ENCODE measurements at places on chromosomes 5 and 9.
A peak's percentile ranks its signal among the peaks of the same experiment; 100 is the strongest.

DNA sequence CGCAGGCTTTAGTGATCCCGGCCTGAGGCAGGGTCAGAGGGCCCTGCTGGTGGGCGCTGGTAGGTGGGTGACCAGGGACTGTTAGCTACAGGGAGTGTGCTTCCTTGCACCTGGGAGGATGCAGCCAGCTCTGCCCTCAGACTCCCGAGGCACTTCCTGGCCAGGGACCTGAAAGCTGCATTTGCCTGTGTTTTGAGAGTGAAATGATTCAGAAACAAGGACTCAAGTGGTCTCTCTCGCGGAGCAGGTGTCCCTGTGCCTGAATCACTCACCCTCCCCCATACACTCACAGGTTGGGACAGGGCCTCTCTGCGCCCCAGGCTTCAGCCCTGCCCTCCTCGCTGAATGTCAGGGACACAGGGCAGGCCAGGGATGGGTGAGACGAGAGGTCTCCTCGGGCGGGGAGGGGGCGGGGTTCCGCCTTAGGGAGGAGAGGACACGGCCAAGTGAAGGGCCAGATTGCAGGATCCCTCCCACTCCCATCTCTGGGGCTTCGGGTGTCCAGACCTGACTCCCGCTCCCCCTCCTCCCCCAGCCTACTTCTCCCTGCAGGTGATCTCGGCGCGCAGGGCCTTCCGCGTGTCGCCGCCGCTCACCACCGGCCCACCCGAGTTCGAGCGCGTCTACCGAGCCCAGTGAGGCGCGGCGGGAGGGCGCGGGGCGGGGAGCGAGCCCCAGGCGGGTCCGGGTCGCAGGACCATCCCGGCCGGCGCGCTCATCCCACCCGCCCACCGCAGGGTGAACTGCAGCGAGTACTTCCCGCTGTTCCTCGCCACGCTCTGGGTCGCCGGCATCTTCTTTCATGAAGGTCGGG, 1.5 kb downstream of the LTC4S start:
- DNase-seq, result no peak

DNA sequence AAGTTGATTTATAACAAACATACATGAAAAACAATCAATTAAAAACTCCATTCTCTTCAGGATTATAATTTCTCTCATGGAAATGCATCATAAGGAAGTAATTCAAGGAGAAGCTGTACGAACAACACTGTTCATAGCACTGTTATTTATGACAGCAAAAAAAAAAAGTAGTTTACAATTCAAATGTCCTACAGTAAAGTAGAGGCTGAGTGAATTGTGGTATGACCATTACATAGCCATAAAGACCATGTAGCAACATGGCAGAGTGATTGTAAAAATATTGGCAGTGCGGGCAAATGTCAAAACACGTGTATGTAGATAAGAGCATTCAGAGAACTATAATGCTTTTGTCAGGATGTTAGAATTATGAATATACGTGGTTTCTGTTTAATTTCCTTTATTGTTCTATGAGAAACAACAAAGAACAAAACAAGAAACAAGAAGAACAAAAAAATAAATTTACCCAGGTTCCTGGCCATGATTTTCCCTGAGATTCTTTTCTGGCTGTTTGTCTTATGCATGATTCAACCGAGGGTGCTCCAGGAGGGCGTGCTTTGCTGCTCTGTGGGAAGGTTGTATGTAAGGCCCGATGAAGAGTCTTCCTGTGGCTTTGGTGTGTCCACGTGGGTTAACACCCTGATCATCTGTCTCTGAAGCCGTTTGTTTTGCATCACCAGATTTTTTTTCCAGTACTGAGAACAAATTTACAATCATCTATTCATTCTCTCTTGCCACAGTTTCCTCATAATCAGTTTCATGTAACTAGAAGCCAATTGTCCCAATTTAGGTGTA, 28.8 kb downstream of the GCNT4 start:
- DNase-seq, result peak; percentile 41

DNA sequence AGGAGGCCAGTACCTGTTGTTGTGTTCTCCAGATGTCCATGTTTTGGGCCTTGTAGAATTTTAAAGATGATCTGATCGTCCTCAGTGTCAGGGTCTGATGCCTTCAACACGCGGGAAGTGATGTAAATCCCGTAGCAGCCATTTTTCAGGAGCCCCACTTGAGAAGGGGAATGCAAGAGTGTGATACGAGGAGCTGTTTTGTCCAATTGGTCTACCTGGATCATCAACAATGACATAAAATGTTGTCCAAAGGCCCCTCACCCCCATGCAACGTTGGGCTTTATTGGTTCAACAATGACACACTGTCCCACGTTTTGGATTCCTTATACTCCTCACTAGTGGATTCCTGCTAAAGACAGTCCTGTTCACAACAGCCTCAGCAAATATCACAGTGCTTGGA, 48.1 kb upstream of the CER1 start:
- no peak for DNase-seq

DNA sequence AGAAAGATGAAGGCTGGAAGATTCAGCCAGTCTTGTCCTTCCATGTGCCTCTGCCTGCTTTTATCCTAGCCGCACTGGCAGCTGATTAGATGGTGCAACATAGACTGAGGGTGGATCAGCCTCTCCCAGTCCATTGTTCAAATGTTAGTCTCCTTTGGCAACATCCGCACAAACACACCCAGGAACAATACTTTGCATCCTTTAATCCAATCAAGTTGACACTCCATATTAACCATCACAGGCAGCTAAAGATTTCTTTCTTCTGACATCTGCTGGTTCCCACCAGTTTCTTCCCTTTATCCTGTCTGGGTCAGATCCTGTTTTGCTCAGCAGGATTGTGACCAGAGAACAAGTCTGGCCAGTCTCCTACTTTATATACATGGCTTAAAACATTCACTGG, 276.5 kb upstream of the TYRP1 start:
- no peak for DNase-seq

- DNase-seq, result no peak
These were observed 128.7 kb downstream of the SLC12A2 start for GRCh38 chr5:128212191-128212806.

DNA sequence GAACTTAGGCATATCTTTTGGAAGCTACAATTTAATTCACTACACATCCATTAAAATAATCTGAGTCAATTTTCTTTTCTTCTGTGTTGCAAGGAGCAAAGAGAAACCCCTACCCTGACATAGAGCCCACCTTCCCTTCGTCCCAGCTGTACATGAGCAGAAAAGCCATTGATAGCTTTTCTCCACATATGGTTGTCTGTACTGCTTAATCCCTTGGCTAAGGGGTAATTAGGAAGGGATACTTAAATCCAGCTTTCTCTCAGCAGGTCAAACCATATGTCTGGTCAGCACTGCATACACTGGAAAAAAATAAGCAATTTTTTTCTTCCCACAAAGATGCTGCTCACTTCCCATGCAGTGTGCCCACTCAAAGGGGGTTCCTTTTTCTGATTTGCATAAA, 94.7 kb upstream of the RAD23B start:
- DNase-seq, result no peak

DNA sequence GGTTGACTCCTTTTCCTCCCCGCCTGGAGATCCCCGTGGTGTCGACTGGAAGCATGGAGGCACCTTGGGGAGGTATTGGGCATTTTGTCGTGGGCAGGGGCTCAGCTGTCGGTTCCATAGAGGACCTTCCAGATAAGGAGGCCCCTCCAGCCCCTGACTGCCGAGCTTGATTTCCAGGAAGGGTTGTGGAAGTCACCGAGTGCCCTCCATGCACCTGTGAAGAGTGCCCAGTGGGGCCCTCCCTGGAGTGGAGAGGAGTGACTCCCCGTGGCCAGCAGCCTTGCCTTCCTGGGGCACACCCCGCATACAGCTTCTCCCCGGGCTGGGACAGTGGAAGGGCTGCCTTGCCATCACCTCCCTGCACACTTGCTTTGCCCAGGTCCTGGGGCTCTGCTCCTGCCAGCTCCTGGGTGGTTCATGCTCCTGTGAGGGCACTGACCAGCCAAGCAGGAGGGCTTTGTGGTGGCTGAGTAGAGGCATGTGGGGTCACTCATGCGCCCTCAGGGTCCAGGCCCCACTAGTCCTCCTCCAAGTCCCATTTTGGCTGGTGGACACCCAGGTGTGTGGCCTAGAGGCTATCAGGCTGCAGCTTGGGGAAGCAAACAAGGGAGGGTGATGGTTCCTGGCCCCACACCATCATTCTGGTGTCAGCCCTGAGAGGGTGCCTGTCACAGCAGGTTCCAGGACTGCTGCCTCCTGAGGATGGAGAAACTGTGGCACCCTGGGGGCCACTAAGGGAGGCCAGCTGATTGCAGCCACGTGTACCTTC, 133.0 kb downstream of the WNK2 start:
- no peak for DNase-seq

- DNase-seq, result no peak
These were observed 74.4 kb upstream of the SHISAL2B start for GRCh38 chr5:64615895-64616294.
